ENCODE measurements at places on chromosomes 12 and 14. TPM values are rescaled to one million over a fixed set of nuclear protein-coding genes. Genes with fewer than 3 reads are reported as not detected.

Gene MYF5
- total RNA-seq: not detected

Gene PLEKHG7
- 8.8 TPM for total RNA-seq

Gene DNAH10
- 0.43 TPM for total RNA-seq

Gene PSMB5
- total RNA-seq: 55.1 TPM

Gene POLR3B
- total RNA-seq: 9.2 TPM

Gene TAS2R19
- 11.1 TPM for total RNA-seq

Gene RASSF9
- 4.9 TPM for total RNA-seq

Gene SLCO1B1
- total RNA-seq: not detected

Gene GPR162
- 2.1 TPM for total RNA-seq

Gene TMTC1
- total RNA-seq: 138 TPM

Gene FOXM1
- 1.8 TPM for total RNA-seq

Gene TBC1D30
- 9.0 TPM for total RNA-seq

Gene P3H3
- total RNA-seq: 4.3 TPM

Gene NOS1
- total RNA-seq: not detected

Gene KIF26A
- total RNA-seq: 7.4 TPM

Gene PRB2
- not detected for total RNA-seq

Gene MARS1
- 95.6 TPM for total RNA-seq

Gene MYH6
- total RNA-seq: not detected

Gene KRT73
- 0.32 TPM for total RNA-seq

Data from spleen (tissue), 13 donors.